ENCODE measurements at places on chromosomes 6 and 20. TPM values are rescaled to one million over a fixed set of nuclear protein-coding genes. Genes with fewer than 3 reads are reported as not detected.

DNA sequence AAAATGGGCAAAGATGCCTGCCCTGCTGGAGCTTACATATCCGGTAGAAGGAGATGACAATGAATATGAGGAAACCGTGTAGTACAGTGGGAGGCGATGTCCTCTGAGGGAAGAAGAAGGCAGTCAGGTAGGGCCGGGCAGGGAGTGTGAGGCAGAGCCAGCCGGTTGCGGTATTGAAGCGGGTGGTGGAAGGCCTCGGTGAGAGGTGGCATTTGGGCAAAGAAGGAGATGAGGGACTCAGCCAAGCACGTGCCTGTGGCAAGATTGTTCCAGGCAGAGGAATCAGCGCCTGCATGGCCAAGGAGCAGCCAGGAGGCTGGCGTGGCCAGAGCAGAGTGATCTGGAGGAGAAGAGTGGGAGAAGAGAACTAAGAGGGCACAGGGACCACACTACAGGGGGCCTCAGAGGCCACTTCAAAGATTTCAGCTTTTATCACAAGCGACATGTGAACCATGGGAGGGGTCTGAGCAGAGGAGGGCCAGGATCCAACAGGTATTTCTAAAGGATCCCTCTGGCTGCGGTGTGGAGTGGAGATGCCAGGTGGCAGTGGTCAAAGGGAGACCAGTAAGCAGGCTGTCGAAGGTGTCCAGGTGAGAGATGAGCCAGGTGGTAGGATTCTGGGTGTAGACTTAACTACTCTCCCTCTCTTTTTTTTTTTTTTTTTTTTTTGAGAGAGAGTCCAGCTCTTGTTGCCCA lies 13.8 kb downstream of the MDFI start:
- DNase-seq: no peak

DNA sequence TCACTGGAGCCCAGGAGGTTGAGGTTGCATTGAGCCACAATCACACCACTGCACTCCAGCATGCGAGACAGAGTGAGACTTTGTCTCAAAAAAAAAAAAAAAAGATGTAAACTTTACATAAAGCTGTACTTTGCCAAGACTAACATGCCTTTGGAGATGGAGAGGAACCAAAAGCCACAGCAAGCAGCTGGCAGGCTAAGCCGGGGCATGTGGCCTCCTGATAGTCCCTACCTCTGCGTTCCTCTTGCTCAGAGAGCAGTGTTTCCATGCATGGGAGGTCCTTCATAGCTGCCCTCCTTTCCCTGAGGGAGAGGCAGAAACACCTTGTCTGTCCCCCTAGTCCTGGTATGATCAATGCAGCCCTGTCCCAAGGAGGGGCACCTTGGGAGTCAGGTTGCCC lies 35.2 kb downstream of the SPATA2 start:
- DNase-seq: no peak

DNA sequence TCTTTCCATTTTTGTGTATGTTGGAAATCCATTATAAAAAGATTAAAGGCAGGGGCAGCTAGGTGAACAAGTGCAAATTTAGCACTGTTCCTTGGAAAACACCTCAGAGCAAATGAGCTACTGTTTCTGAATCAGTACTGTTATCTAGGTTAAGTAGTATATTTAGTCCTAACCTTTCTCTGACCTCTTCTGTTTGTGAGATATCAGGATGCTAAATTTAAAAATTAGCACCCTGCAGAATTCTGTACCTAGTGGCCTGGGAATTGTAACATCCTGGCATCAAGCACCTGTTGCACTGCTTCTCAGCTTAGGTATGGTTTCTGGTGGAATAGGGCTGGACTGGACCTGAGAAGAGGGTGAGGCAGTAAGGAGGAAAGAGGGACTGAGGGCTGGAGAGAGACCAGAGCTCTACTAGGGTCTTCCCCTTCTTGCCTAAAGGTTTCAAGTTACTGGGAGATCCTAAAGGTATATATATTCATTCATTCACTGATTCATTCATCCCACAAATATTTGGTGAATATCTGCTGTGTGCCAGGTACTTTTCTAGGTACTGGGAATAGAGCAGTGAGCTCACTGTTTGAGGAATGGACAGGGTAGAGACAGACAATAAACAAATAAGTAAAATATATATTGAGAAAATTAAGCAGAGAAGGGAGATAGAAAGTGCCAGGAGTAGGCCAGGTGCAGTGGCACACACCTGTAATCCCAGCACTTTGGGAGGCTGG lies 5.2 kb downstream of the ZNF76 start:
- no peak for DNase-seq

DNA sequence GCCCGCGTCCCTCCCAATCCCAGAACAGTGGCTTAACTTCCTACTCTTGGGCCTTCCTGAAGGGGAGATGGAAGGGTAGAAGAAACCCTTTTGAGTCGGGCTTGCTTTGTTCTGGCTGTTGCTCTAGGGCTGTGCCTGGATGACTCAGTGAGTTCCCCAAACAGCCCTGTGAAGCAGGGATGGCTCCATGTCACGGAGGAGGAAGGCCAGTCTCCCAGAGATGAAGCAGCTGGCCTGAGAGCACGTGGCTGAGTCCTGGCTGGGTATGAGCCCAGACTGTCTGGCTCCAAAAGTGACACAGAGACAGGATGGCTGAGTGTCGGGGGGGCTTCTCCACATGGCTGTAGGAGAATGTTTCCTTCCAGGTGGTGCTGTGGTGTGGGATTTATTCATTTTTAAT lies 4.6 kb downstream of the SYTL3 start:
- DNase-seq: peak; percentile 28

DNA sequence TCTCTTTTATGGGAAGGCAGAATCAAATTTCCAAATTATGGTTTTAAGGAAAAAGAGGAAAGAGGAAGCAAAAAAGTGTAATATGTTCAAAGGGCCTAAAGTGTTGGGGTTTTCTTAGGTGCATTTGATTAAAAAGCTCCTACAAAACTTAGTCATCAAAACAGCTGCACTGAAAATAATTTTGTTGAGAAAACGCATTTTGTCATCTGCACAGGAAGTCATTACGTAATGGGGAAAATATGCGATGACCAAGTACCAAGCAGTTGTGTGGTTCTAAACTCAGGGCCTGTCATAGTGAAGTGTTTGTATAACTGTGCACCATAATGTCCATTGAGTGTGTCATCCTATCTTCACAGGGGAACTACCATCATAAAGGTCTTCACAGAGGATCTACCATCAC lies 15.6 kb downstream of the HAO1 start:
- no peak for DNase-seq

- DNase-seq: peak; percentile 75
Measured at GRCh38 chr6:112253841-112254816, at the start of gene LAMA4. Gene LAMA4 (minus strand): TSS chr6:112254567. CDS start chr6:112254150, 417 bp downstream.

PKIB gene
- polyA plus RNA-seq: 8.3 TPM

LY6G6C gene
- not detected for polyA plus RNA-seq

PRICKLE4 gene
- polyA plus RNA-seq: not detected

METTL24 gene
- not detected for polyA plus RNA-seq

SUPT3H gene
- polyA plus RNA-seq: 15.9 TPM

All from brain (organoid and tissue), 16 donors.